ENCODE measurements at places on chromosomes 13 and 19.
A peak's percentile ranks its signal among the peaks of the same experiment; 100 is the strongest.

DNA sequence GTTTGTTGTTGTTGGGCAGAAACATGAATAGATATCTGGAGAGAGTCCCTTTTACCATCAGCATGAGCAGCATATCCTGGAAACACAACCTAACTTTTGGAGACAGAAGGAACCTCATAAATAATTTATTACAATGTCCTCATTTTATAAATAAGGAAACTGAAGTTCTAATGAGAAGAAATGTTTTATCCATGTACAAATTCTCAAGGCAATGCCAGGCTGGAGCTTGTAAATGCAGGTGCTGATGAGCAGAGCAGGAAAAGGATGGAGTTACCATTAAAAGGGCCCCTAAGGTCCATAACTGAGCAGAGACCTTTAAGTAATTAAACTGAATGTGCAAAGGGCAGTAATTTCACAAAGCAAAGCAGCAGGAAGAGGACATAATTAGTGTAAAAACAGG, 17.3 kb downstream of the LCP1 start:
- DNase-seq: no peak

DNA sequence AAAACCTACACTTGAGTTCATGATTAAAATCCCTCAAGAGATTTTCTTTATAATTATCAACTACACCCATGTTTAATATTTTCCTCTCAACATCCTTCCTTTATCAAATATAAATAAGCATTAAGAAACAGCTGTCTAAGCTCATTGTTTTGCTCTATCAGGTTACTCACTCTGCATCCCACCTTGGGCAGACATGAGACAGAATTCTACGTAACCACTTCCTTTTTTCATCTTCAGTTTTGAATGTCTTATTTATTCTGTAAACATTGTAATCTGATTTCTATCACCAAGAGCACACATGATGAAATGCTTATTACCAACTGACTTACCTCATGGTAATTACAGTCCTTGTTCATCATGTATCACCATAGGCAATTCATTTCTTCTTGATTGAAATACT, 1256.6 kb upstream of the ATXN8OS start:
- DNase-seq: no peak

DNA sequence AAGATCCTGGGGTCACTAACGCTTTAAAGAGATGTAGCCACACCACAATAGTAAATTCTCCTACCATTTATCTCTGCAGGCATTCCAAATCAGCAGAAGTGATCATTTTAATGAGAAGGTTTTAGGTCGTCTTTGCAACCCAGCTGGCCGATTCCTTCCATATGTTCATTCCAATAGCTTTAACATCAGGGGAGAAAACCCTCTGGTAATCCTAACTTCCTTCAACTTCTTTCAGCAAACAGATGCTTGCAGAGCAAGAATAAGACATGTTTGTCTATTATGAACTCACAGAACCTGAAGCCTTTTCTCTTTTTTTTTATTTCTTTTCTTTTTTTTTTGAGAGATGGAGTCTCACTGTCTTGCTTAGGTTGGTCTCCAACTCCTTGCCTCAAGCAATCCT, 498.6 kb upstream of the SLITRK1 start:
- no peak for DNase-seq

DNA sequence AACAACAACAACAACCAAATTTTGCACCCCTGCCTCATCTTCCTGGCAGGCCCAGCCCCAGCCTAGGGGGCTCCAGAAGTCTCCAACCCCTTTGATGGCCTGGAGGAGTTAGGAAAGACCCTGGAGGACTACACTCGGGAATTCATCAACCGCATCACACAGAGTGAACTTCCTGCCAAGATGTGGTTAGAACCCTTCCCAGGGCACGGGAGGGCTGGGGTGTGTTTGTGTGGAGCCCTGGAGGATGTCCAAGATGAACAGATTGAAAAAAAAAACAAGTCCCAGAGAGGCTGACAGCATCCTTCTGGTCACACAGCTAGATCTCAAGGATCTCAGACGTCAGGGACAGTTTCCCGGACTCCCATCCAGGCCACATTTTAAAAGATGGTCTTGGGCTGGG, 13.3 kb downstream of the APOC1 start:
- peak; percentile 83 for DNase-seq

DNA sequence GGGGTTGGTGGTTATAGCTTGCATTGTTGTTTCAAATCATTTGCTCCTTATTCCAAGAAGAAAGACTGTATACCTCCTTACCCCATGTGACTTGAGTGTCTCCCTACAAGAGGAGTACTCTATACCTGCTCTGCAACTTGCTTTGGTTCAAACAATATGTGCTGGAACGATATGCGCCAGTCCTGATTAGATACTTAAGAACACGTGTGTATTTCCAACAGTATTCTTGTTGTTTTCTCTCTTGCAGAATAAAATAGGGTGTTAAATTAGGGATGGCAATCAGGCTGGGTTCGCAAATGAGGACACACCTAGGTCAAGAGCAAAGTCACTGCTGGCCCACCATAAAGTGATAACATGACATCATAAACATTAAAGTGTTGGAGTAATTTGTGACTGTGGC, 895.0 kb upstream of the SLITRK1 start:
- DNase-seq: no peak

DNA sequence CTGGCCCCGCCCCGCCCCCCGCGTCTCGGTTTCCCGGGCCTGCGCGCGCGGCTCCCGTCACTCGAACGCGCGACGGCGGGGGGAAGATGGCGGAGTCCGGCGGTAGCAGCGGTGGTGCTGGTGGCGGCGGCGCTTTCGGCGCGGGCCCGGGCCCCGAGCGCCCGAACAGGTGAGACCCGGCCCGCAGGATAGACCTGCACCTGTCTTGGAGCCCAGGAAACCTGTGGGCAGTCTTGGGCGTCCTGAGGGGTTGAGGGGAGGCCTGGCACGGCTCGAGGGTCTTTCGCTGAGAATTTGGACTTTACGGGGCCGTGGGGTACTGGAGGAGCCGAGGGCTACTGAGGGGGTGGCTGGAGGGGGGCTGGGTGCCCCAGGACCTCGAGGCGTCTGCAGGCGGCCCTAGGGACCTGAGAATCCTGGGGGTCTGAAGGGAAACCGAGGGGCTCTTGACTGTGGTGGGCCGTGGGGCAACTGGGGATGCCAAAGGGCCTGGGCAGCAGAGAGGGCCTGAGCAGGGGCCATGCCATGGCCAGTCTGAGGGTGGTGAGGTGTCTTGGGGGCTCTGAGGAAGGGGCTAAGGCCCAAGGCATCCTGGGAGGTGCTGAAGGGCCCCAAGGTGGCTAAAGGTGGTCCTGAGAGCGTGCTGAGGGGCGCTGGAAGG, at the start of gene KLHL26:
Gene KLHL26 (plus strand): TSS at position 60 of the 661 bp plus-strand sequence. CDS start 27 bp downstream, at position 87.
- no peak for DNase-seq

DNA sequence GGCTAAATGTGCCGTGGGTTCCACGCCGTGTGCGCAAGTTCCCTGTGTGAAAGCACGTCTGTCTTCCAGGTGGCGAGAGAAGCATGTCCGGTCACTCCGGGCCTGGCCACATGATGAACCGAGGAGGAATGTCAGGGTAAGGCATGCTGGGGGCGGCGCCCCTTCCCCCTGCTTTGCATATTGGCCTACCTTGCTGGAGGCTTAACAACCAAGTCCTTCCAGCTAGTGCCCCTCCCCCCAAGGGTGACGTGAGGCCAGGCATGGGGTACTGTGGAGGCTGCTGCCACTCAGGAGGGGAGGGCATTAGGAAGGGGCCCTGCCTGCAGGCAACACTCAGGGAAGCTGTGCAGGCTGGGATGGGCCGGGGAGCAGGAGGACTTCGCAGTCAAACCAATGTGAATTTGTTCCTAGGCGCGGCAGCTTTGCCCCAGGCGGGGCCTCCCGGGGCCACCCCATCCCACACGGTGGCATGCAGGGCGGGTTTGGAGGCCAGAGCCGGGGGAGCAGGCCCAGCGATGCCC, 12.5 kb downstream of the MICOS13 start:
- DNase-seq: no peak

DNA sequence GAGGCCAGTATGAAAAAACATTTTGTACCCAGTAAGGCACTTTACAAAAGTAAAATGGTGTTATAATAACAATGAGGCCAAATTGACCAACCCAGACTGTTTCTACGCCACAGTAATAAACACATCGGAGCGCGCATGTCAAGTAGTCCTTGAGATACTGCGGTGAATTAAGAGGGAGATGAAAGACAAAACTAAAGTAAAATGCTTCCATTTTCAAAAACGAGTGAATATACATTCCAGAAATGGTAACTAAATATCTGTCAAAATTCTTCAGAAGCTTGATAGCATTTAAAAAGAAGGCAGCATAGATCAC, 19.0 kb downstream of the N4BP2L1 start:
- DNase-seq: no peak

DNA sequence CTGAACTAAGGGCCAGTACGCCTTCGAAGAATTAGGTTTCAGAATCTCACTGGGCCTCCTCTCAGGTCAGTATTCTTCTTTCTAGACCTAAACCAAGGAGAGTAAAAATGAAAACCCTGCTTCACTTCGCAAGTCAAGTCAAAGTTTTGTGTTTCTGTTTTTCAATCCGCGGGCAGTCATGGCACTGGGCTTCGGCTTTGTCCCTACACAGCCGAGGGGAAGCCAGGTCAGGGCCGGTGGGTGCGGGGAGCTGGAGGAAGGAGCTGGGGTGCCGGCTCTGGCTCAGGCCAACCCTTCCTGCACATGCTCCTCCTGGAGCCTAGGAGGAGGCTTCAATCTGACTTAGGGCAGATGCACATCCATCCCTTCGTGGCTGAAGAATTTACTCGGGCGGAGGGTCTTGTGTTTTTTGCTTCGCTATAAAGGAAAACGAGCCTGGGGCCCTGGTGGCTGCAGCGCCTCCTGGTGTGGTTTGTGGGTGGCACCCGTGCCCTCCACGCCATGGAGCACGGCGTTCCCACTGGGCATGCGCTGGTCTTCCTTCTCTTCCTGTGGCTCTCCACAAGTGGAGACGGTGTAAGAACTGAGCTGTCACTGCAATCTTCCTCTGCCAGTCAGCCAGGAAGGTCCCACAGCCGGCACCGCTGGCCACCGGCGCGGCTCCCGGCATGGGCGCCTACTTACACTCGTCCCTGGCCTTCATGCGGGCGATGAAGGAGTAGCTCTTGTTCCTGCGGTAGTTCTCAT, 22.5 kb downstream of the C19orf44 start:
- no peak for DNase-seq

DNA sequence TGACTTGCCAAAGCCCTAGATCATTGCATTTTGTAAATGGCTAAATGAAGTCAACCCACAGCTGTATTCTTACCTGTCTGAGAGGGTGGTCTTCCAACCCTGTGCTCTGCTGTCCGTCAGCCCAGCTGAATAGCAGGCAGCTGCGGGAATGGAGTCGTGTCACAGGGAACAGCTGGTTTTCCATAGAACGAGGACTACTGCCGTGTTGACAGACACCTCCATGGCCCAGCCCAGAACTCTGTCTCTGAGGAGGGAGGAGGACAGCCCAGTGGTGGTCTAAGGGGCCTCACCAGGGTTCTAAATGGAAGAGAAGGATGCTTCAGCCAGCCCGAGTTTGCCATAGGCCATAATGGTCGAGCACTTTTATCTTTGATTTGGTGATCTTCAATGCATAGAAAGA, 110.7 kb downstream of the SLC7A1 start:
- no peak for DNase-seq

GRCh38 chr19:44596428-44597130, 16.8 kb upstream of the IGSF23 start:
- no peak for DNase-seq

DNA sequence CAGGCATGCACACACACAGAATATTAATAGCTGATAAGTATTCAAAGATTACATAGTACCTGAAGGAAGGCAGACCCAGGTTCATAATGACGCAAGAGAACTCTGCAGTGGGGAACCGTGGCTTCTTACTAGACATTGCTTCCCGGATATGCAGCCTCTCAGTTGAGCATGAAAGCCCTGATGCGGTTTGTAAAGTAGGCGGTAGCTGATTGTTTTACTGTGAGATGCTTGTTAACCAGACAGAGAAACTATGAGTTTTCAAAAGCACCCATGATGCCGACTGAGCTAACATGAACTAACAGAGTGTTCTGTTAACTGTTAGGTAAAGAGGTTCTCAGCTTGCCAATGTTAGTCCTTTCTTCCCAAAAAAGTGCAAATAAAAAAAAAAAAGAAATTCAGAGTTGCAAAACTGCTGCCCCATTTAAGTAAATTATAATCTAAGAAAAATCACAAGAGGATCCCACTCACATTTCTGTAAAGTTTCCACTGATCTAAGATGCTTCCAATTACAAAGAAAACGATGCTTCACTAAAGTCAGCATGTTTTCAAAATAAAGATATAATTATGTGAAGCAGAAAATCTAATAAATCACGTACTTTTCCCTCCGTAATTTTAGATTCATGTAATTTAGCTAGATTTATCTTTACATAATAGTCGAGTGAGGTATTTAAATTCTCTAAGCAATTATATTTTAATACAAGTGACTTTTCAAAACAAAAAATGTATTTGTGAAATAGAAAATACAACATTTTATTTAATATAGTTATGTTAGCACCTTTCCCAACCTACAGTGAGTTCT, 2.2 kb downstream of the FLT1 start:
- no peak for DNase-seq

DNA sequence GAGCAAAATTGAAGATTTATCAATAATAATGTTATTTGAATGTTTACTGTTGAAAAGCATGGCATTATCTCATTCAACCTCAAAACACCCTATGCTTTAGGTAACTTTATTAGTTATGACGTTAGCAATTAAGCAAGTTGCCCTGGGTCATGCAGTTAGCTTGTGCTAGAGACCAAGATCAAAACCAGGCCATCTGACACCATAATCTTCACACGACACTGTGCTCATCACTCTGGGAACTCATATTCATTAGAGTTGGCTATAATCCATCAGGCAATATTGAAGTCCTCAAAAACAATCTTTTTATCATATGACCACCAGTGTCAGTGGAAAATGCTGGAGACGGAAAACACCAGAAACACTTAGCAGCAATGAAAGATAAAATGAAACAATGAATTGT, 253.5 kb downstream of the PCDH20 start:
- no peak for DNase-seq

GRCh38 chr19:10037367-10037766, 24.1 kb downstream of the RDH8 start:
- DNase-seq: no peak

DNA sequence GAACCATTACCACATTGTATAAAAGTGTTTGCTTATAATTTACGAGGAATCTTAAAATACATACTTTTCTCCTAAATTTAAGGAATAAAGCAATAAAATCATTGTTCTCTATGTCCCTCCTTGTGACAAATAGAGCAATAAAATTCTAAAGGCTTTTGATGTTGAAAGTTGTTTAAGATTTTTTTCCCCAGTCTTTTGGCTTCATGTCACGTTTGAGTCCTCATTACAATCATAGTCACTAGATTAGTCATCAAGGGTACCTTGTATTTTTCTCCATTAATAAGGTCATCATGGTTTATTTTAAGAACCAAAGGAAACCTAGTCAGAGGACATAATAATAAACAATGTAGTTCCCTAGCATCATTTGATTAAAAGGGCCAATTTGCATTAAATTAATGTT, 3.2 kb downstream of the WBP4 start:
- DNase-seq: peak; percentile 69

DNA sequence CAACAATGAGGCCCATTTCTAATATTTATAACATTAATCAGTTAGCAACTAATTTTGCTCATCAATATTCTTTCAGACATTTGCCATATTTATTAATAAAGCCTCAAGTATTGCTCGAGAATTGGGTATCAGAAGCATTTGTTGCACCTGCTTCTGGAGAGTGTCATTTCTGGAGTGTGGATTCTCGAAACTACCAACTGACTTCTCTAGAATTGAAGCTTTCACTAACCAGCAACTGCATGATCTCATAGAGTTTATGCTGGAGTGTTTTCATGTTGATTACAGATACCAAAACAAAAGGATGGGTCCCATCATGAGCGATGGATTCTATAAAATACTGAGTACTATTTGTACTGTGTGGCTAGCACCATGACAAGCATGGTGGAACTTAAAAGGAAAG, 121.0 kb upstream of the SLC7A1 start:
- no peak for DNase-seq
